ENCODE measurements at places on chromosomes 7 and 10.

- DNase-seq: no peak
Observed at GRCh38 chr10:3417096-3417495, 244.5 kb upstream of the PITRM1 start.

DNA sequence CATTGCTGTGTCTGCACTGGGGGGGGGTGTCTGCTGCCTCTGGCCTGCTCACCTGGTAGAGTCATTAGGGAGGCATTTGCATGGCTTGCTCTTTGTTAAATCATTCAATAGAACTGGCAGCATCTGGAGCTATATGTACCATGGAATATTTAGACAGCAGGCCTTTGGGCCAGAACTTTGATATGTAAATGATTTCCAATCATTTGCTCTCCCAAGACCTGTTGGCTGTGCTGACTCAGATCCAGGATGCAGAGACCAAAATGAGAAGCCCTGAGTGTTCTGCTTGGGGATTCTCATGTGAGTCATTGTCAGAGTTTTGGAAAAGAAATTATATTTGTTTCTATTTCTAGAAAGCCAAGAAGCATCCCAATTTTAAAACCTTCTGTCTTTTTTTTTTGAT, 257.6 kb upstream of the IGFBP3 start:
- peak; percentile 58 for DNase-seq

DNA sequence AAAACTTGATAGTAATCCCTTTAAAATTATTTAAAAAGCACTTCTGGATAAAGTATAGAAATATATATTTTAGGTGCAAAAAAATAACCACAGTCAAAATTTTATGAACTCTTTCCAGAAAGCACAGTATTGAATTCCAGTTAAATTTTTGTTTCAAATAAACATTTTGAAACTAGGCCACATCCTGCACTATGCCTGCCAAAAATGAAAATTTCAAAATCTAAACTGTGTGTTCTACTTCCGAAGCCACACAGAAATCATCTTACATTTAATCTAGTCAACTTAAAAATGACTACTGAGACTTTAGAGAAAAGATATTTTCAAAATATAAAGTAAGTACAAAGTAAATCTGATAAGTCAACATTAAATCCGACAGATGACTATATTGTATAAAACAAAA, 50.0 kb downstream of the MAGI2 start:
- DNase-seq: peak; percentile 66

DNA sequence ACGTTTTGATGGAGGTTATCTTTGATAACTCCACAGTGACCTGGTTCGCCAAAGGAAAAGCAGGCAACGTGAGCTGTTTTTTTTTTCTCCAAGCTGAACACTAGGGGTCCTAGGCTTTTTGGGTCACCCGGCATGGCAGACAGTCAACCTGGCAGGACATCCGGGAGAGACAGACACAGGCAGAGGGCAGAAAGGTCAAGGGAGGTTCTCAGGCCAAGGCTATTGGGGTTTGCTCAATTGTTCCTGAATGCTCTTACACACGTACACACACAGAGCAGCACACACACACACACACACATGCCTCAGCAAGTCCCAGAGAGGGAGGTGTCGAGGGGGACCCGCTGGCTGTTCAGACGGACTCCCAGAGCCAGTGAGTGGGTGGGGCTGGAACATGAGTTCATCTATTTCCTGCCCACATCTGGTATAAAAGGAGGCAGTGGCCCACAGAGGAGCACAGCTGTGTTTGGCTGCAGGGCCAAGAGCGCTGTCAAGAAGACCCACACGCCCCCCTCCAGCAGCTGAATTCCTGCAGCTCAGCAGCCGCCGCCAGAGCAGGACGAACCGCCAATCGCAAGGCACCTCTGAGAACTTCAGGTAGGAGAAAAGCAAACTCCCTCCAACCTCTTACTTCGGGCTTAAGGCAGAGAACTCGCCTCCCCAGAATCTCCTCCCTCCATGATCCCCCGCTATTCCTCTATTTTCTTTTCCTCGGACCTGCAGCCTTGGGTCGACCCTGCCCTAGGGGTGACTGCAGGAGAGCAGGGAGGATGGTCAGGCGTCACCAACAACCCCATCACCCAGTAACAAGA, at the start of gene SERPINE1:
Gene SERPINE1, plus strand, starts transcription at position 454 of the 809 bp plus-strand sequence. CDS start 1,290 bp downstream, outside the sequence.
- peak; percentile 100 for DNase-seq

DNA sequence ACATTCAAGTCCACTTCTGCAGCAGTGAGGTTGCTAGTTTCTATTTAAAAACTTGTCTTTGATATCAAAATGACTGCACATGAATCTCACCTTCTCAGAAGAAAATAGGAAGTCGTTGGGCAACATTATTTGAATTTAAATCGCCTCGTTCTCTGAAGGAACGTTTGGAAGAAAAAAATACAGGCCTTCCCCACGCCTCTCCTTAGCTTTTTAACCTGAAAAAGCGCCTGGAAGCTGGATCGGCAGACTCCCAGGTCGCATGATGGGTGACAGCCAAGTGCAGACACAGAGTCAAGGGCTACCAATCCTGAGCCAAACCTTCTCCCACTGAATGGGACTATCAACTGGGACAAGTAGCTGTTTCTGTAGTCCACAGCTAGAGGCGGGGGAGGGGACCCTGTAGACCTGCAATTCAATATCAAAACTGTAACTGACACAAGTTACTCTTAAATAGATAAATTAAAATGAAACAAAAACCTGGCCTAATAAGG, 2.2 kb downstream of the FAM53B start:
- DNase-seq: no peak

GRCh38 chr10:85619832-85620231, 746.8 kb downstream of the GRID1 start:
- no peak for DNase-seq

- no peak for DNase-seq
Observed at GRCh38 chr7:2461268-2462026, 14.8 kb downstream of the GRIFIN start.

DNA sequence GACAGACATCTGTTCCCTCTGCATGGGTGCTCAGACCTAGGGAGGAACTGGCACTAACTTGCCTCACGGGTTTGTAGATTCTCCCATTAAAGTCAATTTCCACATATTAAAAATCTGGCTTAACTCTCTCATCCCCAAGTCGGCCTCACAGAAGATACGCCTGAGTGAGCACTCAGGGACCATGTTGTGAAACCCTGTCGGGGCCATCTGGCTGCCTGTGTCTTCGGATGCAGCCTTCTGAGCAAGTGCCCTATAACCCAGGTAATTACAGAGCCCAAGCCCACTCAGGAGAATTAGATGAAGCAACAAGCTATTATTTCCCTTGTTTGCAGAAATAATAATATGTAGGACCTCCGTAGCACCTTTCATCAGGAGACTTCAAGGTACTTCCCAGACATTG, 219.3 kb upstream of the GLI3 start:
- no peak for DNase-seq

DNA sequence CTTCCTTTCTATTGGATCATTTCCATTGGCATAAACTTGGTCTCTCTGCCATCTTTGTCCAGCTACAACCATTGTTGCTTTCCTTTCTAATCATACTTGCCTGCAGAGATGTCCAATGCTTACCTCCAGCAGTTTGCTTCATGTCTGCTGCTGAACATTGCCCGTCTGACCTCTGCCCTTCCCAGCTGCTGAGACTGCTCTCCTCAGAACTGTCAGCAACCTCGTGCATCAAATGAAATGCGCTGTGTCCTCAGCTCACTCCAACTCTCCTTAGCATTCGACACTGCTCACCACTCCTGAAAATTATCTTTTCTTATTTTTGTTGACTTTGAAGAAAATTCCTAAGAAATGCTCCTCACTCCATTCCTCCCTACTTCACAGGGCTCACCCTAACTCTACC, 5.0 kb downstream of the FAM170B start:
- no peak for DNase-seq

DNA sequence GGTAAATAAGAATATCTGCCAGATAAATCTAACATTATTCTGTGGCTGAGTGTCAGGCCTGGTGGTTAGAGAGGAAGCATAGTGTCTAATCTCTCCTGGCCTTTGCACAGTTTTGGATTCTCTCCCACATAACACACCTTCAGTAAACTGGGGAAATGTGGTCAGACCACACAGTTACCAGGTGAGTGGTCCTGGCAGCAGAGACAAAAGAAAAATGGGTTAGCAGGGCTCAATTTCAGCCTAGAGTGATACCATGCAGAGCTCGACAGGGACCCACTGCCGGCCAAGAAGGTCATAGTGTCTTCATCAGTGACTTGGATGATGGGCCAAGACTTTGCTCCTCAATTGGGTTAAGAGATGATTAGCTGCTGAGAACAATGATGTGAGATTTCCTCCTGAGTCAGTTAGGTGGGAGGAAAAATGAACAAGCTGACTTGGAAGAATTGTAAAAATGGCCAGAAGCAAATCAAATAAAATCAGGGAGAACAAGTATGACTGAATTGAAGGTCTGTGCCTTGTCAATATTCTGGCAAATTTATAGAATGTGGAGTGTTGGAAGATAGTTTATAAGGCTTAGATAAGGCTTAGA, 69.2 kb upstream of the EFCAB10 start:
- no peak for DNase-seq

GRCh38 chr7:65250216-65250615, 123.4 kb upstream of the ZNF92 start:
- no peak for DNase-seq

GRCh38 chr7:132577206-132578049, 1.2 kb upstream of the PLXNA4 start:
- peak; percentile 76 for DNase-seq

DNA sequence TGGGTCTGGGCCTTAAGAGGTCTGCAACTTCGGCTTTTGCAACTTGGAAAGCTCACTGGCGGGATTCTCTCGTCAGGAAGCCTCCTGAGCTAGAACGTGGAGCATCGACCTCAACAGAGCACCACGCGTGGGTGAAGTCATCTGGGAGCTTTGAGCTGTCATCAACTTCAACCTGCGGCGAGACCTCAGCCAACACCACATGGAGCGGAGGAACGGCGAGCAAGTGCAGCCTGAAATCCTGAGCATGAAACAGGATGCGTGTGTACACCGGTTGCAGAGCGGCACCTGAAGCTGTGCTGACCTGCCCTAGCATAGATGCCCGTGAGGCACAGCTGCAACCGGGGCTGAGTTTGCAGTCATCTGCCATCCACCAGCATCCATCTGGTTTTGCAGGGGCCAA, 295.7 kb upstream of the SHH start:
- no peak for DNase-seq

DNA sequence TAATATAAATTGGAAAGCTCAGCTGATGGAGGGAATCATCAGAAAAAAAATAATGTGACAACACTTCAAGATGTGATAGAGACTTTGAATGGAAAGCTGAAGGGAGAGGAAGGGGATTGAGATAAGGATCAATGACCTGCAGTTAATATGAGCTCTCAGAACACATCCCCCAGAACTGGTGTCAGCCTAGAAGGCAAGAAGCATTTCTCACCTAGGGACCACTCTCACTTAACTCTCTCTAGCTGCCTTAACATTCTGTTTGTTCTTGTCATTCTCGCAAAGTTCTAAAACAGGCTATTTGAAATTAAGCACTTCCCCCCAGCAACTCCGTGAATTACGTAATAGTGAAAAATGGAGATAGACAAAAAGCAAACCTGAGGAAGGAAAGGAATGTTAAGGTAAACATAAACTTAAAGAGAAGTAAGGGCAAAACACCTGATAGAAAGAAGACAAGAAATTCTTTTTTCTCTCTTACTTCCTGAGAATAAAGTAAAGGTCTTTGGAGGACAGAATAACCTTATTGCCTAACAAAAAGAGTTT, 1.2 kb upstream of the MPP7 start:
- no peak for DNase-seq

DNA sequence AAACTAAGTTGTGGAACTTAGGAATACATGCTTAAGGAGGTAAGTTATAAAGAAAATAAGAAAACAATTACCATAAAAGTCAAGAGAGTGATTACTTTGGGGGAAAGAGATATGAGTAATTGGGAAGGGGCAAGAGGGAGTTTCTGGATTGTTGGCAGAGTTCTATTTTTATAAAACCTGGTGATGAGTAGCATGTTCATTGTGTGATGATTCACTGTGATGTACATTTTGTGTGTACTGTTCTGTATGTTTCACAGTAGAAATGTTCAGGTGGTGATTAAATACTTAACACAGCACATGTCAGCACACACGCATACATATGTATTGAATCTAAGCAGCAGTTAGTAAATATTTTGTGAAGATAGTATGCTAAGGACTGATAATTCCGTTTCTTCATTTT, 9.7 kb upstream of the OIT3 start:
- DNase-seq: no peak

GRCh38 chr10:96275685-96276418, 4.5 kb upstream of the BLNK start:
- DNase-seq: no peak

DNA sequence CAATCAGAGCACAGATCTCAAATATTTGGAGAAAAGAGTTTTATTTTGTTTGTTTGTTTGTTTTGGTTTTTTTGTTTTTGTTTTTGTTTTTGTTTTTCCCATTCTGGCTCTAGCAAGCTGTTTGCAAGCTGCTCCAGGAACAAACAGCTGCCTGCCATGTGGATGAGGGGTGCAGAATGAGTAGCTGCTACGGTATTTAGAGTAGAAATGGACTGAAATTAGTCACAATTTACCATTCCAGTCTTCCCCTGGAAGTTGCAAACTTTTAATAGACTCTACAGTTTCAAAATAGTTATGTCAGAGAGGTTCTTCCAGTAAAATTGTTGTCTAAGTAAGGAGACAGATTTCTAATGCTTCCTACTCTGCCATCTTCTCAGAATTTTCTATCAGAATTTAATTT, 27.1 kb upstream of the TAS2R16 start:
- DNase-seq: no peak

DNA sequence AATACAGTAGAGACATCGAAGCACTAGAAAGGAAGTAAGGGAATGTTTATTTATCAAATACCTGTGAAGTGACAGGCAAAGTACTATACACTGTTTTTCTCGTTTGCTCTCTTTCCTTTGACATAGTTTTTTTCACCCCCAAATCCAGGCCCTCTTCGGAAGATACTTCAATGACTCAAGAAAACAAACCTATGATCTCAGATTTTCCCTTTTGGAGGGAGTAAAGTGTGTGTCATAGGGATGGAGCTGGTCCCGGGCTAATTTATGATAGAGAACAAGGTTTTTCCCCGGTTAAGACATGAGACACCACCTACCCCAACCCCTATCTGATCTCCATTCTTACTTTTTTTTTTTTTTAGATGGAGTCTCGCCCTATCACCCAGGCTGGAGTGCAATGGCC, 61.7 kb downstream of the MAP3K8 start:
- peak; percentile 17 for DNase-seq

DNA sequence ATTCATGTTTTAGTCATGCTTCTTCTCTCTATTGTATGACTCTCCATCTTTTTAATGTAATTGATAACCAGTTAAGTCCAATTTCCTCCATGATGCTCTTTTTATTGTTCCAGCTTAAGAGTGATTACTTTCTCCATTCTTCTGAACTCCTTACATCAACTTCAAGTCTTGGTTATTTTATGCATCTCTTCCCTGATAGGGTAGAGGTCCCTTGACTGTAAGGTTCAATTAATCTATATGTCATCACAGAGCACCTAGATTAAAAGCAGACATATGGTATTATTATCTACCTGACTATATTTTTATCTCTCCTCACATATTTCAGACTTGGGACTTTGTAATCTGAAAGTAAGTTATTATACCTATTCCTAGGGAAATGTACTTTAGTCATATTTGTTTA, 853.1 kb downstream of the REEP3 start:
- DNase-seq: no peak

GRCh38 chr7:127629268-127629854, 11.4 kb upstream of the PAX4 start:
- DNase-seq: no peak

- no peak for DNase-seq
Observed at GRCh38 chr7:157396316-157397035, 59.7 kb downstream of the DNAJB6 start.

Data from fibroblast of the aortic adventitia (primary cell).